ENCODE measurements at places on chromosomes 7 and 10. TPM values are rescaled to one million over a fixed set of nuclear protein-coding genes. Genes with fewer than 3 reads are reported as not detected.

GRCh38 chr7:16411391-16411790 lies 9.9 kb downstream of the CRPPA start:
- DNase-seq, result no peak

DNA sequence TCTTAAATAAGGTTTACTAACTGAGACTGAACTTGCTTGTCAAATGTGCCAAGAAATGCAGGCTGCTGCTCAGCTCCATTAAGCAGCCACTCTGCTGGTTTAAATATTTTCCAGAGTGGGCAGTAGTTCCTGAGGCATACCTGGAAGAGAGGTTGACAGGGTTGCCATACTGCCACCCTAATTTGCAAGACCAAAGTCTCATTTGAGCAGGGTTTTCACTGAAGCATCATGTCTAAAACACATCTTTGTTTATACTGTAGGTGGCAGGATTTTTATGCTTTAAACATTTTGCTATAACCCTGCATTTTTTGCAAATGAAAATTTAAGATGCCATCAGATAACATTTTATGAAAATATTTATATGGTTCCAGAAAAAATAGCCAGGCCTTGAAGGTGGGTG lies 618.0 kb upstream of the LRRTM3 start:
- DNase-seq, result no peak

DNA sequence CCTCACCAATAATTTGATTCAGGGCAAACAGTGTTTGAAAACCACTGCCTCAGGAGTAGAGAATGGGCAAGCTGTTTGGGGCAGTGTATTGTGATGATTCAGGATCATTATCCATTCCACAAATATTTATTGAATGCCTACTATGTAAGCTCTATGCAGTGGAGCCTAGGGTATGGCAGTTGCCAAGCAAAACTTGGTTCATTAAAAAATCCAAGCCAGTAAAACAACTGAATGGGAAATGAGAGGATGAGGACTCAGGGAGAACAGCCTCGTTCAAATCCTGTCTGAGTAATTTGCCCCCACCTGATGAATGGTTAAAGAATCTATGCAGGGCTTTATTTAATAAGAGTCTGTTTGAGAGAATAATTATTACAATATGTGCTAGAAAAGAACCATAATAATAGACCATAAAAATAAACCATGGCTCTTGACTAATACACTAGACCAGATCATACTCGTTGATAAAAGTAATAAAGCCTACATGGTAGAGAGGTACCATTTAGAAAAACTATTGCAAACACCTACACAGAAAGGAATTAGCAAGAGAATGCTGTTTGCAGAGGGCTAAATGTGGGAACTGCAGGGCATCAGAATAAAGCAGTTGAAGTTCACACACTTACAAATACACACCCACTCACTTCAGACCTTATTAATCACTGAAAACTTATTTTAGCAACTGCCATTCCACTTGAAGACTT lies 71.7 kb downstream of the CREB5 start:
- no peak for DNase-seq

DNA sequence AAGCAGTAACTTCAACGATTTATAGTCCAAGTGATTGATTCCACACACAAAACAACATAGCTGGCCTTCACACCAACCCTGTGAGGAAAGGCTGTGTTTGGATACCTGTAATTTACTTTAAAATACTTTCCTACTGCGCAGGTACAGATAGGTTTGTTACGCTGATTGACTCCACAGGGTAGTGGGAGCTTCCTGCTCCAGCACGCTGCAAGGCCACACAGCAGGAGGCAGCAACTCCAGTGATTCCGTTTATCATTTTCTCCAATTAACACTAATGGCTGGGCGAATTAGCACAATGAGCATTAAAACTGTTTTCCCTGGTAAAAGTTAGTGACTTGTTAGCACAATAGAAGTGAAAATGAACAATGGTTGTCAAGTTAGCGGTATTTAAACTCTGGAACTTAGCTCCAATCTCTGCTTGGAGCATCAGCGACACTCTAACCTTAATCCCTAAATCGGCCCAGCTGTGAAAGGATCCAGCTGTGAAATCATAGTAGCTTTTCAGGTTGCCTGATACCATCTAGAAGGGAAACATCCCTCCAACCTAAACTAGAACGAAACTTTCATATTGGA lies 959 bp downstream of the DCLRE1C start:
- DNase-seq, result no peak

GRCh38 chr10:131242007-131242406 lies 69.5 kb downstream of the TCERG1L start:
- DNase-seq, result no peak

- no peak for DNase-seq
Observed at GRCh38 chr10:110304394-110304779, 333 bp downstream of the SMNDC1 start.

- no peak for DNase-seq
Observed at GRCh38 chr10:71569775-71570588, 149.6 kb downstream of the C10orf105 start.

DNA sequence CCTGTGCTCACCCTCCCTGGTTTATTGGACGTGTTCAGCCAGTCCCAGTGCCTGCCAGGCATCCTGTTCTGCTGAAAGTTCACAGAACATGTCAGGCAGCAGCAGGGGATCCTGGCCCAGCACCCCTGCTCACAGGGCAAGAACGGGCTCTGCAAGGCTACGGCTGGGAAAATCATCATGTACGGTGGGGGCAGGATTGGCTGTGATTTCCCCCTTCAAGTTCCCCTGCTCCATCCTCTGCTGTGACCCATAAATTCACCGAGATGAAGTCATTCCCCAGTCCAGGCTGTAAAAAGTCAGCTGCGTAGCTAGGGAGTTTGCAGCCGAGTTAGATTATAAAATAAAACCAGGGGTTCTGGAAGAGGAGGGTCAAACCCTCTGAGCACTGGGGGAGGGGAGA lies 484.1 kb upstream of the ZMIZ1 start:
- DNase-seq, result no peak

- DNase-seq, result no peak
Observed at GRCh38 chr10:48657416-48657815, 27.3 kb upstream of the WDFY4 start.

AP1S1 gene
- total RNA-seq, result 161 TPM

IL2RA gene
- not detected for total RNA-seq

EMX2 gene
- total RNA-seq, result not detected

RET gene
- total RNA-seq, result 0.07 TPM

HDAC9 gene
- 4.7 TPM for total RNA-seq
